ENCODE measurements at places on chromosomes 4 and X. TPM values are rescaled to one million over a fixed set of nuclear protein-coding genes. Genes with fewer than 3 reads are reported as not detected.

ATP11C gene
- 14.7 TPM for total RNA-seq

SSX2B gene
- total RNA-seq: not detected

FMR1NB gene
- total RNA-seq: not detected

TMEM154 gene
- total RNA-seq: 10.0 TPM

- DNase-seq: no peak
These were observed 170.4 kb upstream of the FGF16 start for GRCh38 chrX:77276742-77277141.

DNA sequence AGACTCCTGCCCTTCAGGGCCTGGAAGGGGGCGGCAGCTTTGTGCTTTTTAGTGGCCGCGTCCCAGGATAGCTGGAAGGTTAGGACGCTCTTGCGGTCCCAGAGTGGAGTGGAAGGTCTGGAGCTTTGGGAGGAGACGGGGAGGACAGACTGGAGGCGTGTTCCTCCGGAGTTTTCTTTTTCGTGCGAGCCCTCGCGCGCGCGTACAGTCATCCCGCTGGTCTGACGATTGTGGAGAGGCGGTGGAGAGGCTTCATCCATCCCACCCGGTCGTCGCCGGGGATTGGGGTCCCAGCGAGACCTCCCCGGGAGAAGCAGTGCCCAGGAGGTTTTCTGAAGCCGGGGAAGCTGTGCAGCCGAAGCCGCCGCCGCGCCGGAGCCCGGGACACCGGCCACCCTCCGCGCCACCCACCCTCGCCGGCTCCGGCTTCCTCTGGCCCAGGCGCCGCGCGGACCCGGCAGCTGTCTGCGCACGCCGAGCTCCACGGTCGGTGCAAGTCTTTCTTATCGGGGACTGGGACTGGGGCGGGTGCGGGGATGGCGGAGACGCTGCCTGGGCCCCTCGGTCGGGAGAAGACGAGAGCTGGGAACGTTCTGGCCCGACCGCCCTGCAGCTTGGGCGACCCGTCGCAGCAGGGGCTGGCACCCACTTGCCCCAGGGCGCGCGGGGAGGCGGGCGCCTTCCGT, at the start of gene EDNRA:
TSS of gene EDNRA (plus strand) at position 207 of the 686 bp plus-strand sequence. CDS start 4,585 bp downstream, outside the sequence.
- DNase-seq: no peak

GRCh38 chrX:124209792-124210576, 122.5 kb upstream of the TEX13D start:
- no peak for DNase-seq

- DNase-seq: no peak
These were observed 40.5 kb upstream of the BMP2K start for GRCh38 chr4:78735697-78736096.

- DNase-seq: no peak
These were observed at the start of gene GPR78 for GRCh38 chr4:8580321-8581093. TSS of gene GPR78 (plus strand) at chr4:8580392. CDS start at chr4:8580983, 591 bp downstream.

DNA sequence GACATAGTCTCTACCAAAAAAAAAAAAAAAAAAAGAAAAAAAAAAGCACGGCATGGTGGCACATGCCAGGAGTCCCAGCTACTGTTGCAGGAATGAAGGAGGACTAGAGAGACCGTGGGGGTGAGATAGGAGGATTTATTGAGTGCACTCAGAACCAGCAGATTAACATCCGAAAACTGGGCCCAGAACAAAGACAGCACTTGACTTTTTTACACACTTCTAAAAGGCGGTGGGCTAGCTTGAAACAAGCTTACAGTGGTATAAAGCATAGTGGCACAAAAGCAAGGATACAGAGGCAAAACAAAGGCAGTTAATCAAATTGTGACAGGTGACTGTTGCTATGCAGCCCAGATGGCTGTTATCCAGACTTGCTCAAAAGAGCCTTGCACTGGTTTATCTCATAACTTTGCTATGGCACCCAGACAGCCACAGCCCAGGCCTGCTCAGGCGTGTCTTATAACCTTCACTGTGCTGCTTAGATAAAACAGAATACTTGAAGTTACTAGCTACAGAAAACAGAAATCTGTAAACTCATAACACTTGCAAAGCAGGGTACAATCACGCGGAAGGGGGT, 9.9 kb upstream of the PI4K2B start:
- DNase-seq: peak; percentile 5
